Activated CD4-positive, alpha-beta T cell treated with anti-CD3 and anti-CD28 coated beads for 1 hour (primary cell): ENCODE measurements at places on chromosomes 13 and 19.

GRCh38 chr13:37618554-37618953 lies 20.0 kb upstream of the POSTN start:
- DNase-seq = no peak

- DNase-seq = no peak
These were observed 2.8 kb downstream of the SERTAD1 start for GRCh38 chr19:40422748-40423566.

DNA sequence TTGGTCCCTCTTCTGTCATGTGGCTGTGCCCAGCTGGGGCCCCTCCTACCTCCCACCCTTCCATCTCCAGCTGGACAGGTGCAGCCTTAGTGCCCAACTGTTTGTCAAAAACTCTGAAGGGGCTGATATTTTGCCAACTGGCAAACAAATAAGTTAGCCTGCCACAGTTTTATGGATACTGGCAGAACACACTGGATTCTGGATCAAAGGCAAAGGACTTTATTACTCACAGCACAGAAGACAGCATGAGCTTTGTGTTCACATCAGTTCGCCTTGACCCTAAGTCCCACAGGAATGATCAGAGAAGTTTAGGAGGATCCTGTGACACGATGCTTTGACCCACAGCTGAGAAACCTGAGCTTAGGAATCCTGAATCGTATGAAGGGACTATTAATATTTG lies 16.4 kb downstream of the KLK2 start:
- DNase-seq = no peak

DNA sequence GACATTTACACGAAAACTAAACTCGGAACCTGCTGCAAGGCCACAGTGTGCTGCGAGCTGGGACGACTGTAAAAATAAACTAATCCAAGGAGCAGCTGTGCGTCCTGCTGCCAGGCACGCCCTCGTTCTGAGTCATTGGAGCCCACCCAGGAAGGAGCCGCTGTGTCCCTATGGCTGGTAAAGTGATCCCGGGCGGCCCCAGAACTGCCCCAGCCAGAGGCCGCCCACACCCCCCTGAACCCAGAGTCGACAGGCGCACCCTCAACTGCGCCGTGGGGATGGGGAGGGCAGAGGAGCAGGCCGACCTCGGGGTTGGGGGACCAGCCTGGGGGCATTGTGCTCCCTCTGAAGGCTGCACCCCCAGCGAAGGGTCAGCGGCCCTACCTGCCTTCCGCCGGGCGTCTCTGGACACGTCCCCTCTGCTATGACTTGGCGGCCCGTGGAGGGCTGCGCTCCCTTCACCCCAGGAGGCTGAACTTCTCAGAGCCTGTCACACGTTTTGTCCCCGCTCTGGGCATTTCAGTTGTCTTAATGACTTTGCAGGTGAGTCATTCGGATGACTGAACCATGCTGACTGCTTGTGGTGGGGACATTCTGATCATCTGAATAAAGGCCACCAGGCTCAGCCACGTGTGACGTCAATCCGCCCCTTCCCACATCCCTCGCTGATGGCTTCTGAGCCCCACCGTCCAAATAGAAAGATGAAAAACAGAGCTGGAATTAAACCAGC lies 42.7 kb downstream of the ADPRHL1 start:
- DNase-seq = no peak

GRCh38 chr13:40052954-40053353 lies 397.5 kb downstream of the COG6 start:
- no peak for DNase-seq

- DNase-seq = no peak
These were observed 10.9 kb upstream of the CERS1 start for GRCh38 chr19:18906605-18907519.

- no peak for DNase-seq
These were observed 4.5 kb upstream of the ADGRE2 start for GRCh38 chr19:14782626-14783409.

DNA sequence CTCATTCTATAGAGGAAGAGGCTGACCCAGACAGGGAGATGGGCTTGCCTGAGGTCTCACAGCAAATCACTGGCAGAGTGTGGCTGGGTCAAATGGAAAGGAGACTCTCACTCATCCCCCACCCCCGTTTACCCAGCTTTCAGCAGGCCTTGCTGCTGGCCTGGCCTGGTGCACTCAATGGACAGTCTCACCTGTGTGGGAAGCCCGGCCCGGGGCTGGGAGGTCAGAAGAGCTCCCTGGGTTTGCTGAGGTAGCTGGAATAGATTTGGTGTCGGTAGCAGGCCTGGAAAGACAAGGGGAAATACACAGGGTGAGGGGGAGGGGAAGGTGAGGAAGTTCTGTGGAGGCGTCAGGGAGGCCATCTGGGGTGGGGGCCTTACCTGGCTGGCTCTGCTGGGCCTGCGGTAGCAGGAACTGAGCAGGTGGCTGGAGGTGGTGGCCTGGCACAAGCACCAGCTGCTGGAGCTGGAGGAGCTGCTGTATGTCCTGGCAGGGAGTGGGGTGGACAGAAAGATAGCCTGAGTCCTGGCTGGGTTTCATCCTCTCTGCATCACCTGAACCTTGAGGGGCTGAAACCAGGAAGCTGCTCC lies 23.5 kb downstream of the ZNF574 start:
- DNase-seq = no peak

DNA sequence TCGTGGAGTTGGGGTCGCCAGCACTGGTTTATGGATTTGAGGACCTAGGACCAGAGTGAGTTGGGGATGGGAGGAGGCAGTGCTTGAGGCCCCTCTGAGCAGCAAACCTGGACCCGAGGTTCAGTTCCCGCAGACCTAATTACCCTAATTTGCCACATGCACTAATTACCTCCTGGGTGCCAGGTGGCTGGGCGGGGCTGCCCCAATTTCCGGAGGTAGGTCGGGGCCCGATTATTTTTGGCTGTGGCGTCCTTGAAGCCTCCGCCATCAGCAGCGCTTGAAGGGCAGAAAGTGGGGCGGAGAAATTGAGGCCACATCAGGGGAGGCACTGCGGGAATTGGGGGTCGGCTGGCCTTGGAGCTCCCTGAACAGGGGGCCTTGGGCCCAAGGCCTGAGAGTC lies 5.9 kb upstream of the HOMER3 start:
- no peak for DNase-seq

DNA sequence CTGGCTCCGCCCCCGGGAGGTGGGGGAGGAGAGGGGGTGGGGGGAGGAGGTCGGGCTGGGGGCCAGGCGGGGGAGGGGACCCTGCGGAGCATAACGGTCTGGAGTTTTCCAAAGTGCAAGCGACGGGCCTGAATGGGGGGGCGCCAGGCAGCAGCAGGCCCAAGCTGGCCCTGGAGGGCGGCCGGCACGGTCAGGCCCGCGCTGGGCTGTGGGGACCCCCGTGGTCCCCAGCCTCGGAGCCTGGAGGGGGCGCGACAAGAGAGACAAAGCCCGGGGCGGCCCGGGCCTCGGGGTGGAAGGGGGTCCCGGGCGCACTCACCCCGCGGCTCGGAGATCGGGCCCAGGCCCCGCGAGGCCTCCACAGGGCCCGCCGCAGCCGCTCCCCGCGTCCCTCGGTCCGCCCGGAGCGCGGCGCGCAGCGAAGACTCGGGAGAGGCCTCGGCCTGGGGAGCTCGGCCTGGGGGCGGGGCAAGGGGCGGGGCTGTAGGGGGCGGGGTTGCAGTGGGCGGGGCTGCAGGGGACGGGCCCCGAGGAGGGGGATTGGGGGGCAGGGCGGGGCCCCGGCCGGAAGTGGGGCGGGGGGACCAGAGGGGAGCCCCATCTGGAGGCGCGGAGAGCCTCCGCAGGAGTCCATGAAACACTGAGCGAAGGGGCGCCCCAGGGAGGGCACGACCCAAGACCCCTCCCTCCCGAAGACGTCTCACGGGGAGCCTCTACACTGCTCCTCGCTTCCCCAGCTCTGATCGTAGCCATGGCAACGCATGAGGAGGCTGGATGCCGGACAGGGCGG lies 47.6 kb downstream of the PTPRS start:
- DNase-seq = peak; percentile 27

GRCh38 chr13:52749419-52749818 lies 9.8 kb upstream of the CNMD start:
- no peak for DNase-seq

DNA sequence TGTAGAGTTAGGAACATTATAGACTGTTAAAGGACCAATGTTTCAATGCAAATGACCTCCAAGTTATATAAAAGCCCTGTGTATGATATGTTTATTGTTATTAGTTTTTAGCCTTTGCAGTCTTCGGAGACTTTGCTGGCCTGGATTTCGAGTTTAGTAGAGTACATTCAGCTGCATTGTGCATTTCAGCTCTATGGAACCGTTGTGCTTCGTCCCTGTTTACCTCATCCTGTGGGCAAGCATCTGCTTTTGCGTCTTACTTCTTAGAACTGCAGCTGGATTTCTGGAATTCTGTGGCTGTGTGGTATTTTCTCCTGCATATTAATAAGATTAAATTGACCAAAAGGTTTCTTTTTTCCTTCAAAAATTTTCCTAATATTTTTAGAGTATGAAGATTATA lies 138.6 kb downstream of the KCNRG start:
- DNase-seq = no peak

- no peak for DNase-seq
These were observed 254.4 kb downstream of the DLEU7 start for GRCh38 chr13:50589139-50589538.

- DNase-seq = peak; percentile 55
These were observed 1.3 kb upstream of the PPAN start for GRCh38 chr19:10104665-10105508.

DNA sequence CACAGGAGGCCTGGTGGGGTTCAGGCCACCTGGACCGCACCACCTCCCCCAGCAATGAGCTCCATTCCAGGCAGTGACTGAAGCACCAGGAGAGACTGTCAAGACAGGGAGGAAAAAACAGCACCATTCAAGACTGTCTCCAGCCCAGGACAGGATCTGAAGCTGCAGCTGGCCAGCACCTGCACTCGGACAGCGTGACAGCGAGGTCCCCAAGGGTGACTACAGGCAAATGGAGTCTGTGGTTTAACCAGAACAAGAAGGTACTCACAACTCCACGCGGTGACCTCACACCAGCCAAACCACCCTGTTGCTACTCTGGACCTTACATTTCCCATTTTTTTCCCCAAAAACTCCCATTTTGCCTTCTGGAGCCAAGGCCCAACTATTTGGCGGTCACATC lies 9.8 kb downstream of the MED26 start:
- no peak for DNase-seq

DNA sequence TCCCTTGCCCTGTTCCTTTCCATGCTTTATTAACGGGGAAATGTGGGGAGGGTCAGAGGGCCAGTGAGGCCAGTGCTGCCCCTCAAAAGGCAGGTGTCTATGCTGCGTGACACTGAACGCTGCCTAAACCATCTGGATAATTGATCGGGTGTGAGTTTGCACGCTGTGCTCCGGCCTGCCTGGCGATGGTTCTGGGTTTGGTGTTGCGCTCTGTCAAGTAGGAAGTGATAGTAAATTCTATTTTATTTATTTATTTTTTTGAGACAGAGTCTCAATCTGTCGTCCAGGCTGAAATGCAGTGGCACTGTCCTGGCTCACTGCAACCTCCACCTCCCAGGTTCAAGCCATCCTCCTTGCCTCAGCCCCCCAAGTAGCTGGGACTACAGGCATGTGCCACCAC lies 86.5 kb downstream of the ATP11A start:
- no peak for DNase-seq

DNA sequence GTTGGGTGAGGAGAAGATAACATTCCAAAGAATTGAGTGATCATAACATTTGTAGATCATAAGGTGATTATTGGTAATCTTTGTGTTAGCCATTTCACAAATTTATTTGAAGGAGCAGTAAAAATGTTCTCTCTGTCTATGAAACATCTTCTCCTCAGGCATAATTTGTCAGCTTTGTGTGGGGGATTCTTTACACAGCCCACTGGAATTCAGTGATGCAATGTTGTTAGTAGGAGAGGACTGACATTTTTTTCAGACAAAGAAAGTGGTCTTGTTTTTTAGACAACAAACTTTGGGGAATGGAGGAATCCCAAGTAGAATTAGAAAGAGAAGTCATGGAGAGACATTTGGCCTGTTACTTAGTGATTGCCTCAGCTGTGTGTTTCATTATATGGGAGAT lies 100.3 kb downstream of the ITGBL1 start:
- DNase-seq = no peak

DNA sequence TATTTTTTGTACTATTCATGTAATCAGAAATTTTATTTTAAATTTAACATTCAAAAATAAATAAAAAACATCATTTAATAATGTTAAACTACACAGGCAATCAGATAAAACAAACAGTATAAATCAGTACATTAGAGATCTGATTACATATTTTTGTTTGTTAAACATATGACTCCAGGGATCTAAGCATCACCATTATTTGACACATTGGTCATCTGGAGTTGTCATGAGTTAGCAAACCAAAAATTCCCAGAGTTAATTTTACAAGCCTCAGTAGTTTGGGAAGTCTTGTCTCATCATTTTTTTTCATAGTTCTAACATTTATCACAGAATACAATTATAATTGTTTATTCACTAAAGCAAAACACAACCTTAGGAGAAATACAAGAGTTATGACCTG lies 770.8 kb upstream of the SLITRK6 start:
- no peak for DNase-seq

DNA sequence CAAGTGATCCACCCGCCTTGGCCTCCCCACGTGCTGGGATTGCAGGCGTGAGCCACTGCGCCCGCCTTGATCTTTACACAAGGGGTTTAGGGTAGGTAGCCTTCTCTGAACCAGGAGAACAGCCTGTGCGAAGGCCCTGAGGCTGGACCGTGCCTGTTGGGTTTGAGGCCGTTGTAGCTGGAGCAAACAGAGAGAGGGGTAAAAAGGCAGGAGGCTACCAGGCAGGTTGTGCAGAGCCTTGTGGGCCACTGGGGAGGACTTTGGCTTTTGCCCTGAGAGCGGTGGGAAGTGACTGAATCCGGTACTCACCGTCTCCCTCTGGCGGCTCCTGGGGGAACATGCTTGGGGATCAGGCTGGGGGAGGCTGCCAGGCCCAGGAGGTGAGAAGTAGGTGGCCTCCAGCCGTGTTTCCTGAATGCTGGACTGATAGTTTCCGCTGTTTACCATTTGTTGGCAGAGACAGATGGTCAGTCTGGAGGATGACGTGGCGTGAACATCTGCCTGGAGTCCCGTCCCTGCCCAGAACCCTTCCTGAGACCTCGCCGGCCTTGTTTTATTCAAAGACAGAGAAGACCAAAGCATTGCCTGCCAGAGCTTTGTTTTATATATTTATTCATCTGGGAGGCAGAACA lies 24.6 kb downstream of the SPC24 start:
- peak; percentile 53 for DNase-seq

DNA sequence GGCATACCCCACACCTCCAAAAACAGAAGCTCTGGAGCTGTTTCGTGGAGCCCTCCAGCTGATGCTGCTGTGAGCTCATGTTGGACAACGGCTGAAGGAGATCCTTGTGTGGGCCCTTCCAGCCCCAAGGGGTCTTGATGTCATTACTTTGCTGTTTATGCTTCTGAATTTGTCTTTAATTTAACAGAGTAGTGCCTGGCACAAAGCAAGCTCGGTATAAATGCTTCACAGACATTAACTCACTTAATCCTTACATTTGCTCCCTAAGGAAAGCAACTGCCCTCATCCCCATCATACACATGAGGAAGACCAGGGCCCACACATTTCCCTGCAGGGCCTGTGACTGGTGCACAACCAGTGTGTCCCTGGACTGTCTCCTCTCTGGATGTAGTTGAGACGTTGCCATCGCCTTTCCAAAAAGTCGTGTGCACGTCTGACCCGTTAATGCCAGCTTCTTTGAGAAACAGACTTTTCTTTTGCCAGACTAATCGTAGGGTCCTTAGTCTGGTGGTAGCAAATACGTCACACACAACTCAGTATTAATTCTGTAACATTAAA lies 7.6 kb downstream of the COL4A1 start:
- DNase-seq = no peak

- no peak for DNase-seq
These were observed 63.2 kb downstream of the RAB20 start for GRCh38 chr13:110498327-110498726.

GRCh38 chr13:112113851-112114250 lies 46.9 kb downstream of the SOX1 start:
- DNase-seq = no peak

GRCh38 chr19:18832306-18833140 lies 764 bp downstream of the UPF1 start:
- no peak for DNase-seq
